Thoracic aorta (tissue), 2 donors: ENCODE measurements at places on chromosomes 12 and 14.

DNA sequence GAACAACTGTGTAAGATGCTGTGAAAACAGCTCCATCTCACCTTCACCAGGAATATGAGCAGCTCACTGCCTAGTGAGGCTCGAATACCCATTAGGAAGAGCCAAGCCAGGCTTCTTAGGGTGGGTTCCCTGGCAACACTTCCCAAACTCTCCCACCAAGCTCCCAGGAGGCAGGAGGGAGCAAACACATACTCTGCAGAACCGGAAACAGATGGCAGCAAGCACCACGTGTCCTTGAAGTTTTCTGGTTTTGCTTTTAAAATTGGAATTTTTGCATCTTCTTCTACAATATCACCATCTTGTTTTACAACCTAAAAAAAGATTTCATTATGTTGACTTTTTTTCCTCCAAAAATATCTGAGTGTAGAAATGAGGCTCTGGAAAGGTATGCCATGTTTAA lies 186.7 kb downstream of the ZFP36L1 start:
- no peak for DNase-seq

DNA sequence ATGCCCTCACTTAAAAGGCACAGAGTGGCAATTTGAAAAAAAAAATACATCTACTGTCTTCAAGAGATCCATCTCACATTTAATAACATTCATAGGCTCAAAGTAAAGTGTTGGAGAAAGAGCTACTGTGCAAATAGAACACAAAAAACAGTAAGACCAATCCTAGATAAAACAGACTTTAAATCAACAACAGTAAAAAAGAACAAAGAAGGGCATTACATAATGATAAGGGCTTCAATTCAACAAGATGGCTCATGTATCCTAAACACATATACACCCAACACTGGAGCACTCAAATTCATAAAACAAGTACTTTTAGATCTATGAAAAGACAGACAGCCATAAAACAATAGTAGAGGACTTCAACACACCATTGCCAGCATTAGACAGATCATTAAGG lies 93.6 kb upstream of the PCED1B start:
- DNase-seq: no peak

DNA sequence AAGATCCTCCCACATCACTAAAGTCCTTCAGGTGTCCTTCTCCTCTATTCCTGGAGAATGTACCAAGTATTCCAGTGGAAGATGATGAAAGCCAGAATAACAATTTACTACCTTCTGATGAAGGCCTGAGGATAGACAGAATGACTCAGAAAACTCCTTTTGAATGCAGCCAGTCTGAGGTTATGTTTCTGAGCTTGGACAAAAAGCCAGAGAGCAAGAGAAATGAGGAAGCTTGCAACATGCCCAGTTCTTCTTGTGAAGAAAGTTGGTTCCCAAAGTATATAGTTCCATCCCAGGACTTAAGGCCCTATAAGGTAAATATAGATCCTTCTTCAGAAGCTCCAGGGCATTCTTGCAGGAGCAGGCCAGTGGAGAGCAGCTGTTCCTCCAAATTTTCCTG lies 54.6 kb upstream of the HELB start:
- DNase-seq: no peak

DNA sequence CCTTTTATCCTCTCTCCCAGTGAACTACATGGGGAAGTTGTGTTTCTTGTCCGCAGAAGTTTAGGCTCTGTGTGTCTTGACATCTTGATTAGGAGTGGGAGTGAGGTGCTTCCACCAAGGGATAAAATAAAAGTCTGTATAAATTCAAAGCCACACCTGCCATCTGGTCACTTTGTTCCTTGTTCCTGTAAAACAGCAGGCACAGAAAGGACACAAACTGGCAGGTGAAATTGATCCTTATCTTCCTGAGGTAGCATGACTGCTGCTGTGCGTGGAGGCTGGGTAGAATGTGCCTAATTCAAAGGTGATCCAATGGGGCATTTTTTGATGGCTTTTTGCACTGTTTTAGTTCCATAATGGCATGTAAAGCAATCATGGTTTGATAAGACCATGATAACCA lies 104.3 kb upstream of the KITLG start:
- no peak for DNase-seq

DNA sequence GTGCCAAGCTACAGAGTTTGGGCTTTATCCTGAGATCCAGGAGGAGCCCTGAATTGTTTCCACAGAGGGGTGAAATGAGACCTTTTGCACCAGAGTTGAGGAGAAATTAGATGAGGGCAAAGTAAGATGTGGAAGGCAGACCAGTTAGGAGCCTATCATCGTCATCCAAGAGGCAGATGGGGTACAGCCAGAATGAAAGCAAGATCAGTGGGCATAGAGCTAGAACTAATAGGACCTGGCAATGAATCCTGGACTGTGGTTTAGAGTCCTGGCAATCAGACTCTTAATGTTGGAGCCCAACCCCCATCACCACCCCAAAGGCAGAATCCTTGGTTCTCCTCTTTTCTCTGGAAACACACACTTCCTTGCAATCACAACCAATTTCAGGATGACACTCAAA lies 166.6 kb upstream of the HMGA2 start:
- DNase-seq: no peak

GRCh38 chr12:49189731-49190716 lies 1.1 kb upstream of the TUBA1A start:
- DNase-seq: no peak

DNA sequence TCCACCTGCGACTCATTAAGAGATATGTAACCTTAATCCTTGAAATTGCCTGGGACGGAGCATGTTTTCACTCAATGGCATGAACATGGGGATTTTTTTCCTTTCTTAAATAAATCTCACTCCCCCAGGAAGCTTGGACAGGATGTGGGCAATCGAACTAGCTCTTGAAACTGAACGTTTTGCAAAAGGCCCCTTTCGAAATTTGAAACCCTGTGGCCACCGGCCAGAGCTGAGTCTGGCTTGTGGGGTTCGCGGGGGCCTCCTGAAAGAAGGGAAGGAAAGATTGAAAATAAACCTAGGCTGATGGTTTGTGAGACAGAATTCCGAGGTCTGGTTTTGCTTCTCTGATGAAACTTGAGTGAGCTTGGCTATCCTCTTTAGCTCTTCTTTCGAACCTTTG lies 101.4 kb upstream of the RTL1 start:
- no peak for DNase-seq

GRCh38 chr14:63209160-63209559 lies 4.9 kb downstream of the RHOJ start:
- DNase-seq: no peak

- no peak for DNase-seq
Measured at GRCh38 chr14:24095271-24096068, 1.4 kb downstream of the PCK2 start.

GRCh38 chr14:52080808-52081755 lies 12.2 kb upstream of the NID2 start:
- DNase-seq: no peak

DNA sequence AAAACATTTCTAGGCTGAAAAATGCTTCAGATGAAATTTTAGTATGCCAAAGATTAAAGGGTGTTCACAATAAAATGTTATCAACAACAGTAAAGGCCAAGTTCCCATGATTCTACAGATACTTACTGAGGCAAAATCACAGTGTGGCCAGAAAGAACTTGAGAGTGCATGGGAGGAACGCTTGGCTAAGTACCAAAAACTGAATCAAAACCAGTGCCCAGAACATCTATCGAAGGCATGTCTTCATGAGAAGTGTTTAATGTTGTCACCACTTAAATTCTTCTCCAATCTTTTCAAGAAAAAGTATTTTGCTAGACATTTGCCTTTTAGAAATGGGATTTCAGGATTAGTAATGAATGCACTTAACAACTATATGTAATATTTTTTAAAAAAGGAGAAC lies 41.5 kb downstream of the KIF21A start:
- no peak for DNase-seq
